ENCODE measurements at places on chromosomes 5 and 9.

DNA sequence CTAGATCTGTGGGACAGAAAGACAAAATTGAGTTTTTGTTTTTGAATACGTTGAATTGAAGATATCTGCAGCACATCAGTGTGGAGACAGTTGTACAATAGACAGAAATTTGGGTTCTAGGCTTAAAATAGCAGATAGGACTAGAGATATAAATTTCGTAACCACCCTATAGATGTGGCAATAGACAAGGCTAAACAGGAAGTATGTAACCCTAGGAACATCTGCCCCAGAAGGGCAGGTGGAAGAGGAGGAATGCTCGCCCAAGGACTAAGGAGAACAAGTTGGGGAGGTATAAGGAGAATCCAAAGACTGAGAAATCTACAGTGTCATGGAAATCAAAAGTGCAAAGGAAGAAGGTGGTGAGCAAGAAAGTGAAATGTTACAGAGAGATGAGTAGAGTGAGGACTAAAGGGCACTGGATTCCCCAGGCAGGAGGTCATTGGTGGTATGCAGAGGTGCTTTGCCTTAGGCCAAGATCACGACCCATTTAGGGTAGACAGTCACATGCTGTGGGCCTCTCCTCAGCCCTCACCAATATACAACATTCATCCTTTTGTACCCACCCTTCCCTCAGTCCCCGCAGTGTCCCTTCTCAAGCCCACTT lies 109.1 kb upstream of the ELL2 start:
- no peak for DNase-seq

DNA sequence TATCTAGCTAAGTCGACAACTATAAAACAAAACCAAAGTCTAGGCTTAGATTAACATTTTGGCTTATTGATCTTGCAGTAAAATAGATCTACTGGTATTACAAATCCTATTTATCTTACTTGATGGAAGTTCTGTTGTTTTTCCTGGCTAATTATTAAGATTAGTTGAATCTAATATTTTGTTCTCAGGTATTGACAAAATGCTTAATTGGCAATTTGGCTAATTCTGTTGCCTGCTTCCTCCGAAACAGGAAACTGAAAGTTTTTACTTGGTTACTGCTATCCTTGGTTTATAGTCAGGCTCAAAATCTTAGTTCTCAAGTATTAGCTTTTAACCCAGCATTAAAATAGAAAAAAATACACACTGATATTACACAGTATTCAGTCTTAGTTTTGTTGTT lies 820.5 kb downstream of the NR2F1-AS1 start:
- no peak for DNase-seq

- no peak for DNase-seq
These were observed 221.7 kb downstream of the SMARCA2 start for GRCh38 chr9:2236850-2237249.

DNA sequence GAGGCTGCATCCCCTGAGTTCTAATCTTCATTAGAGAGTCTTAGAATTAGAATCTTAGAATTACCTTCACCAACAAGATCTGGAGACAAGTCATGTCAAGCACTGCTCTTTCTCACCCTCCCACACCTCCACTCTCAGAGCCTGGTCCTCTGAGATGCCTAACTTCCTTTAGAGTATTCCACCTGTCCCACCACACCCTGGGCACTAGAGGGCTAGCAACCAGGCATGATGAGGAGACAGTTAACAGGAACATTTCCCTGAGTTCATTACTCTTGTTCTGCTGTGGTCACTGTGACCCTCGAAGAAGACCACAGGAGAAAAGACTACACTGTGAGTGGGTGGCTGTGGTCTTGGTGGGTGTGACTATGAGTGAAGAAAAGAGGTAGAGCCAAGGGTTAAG lies 25.2 kb upstream of the MAP1B start:
- DNase-seq, result no peak

- no peak for DNase-seq
These were observed 30.5 kb downstream of the ST8SIA4 start for GRCh38 chr5:100872408-100873190.

Measured in brain microvascular endothelial cell (primary cell).